ENCODE measurements at places on chromosomes 4 and X. TPM values are rescaled to one million over a fixed set of nuclear protein-coding genes. Genes with fewer than 3 reads are reported as not detected.

- no peak for DNase-seq
These were observed 105.2 kb upstream of the LRPAP1 start for GRCh38 chr4:3637326-3638016.

- no peak for DNase-seq
These were observed 21.2 kb downstream of the SH3D19 start for GRCh38 chr4:151304226-151304625.

GRCh38 chrX:41043674-41044345 is 41.4 kb upstream of the USP9X start:
- no peak for DNase-seq

UCP1 gene
- total RNA-seq, result 0.21 TPM

Data from GM23338 (cell line).